ENCODE measurements at places on chromosomes 6 and 20. TPM values are rescaled to one million over a fixed set of nuclear protein-coding genes. Genes with fewer than 3 reads are reported as not detected.

ADGRB3 gene
- total RNA-seq = 0.51 TPM

DOK5 gene
- 26.3 TPM for total RNA-seq

NCOA6 gene
- 18.5 TPM for total RNA-seq

FOXC1 gene
- 6.4 TPM for total RNA-seq

LGSN gene
- not detected for total RNA-seq

All from cardiac septum (tissue), 1 donor.